ENCODE measurements at places on chromosomes 1 and 21.

DNA sequence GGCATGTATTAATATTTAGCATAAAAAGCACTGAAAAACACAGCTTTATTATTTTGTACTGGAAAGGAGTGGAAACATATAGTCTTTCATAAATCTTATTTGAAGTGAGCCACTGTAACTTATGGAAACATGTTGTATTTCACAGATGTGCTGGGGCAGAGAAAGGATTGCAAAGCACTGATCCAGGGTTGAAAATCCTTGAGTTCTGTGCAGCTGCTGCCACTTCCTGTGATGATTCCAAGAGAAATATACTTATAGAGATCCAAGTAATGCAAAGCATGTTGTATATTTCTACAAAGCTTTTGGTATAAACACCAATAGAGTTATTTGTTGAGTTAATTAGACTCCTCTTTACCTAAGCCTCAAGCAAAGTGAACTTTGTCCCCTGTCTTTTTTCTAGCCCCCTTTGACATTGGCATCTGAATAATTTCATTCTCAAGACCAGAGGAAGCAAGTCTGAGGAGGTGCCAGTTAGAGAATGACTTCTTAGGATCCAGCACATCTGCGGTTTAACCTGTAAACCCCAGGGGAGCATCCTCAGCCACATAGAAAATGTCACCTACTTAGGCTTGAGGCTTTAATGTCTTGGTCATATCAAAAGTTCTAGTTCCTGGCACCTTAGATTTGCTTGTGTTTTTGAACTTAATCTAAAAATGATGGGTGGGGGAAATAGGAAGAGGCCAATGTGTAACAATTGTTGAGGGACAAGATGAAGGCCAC lies 173.3 kb downstream of the FASLG start:
- no peak for DNase-seq

GRCh38 chr1:226674892-226675714 lies 64.0 kb downstream of the ITPKB start:
- DNase-seq: peak; percentile 80

DNA sequence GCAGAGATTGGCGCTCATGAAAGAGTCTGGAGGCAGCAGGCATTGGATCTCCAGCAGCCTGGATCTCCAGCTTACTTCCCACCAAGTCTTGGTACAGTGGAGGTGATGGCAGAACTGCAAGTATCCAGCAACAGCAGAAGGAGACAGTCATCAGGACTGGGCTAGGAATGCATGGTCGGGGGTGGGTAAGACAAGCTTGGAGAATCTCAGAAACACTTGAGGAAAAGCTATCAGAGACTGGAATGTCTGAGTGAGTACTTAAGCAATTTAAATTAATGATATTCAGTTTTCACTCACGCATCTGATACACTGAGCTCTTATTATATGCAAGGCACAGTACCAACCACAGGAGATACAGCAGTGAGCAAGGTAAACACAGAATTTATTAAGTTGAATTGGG lies 9.8 kb downstream of the TMEM35B start:
- DNase-seq: no peak

DNA sequence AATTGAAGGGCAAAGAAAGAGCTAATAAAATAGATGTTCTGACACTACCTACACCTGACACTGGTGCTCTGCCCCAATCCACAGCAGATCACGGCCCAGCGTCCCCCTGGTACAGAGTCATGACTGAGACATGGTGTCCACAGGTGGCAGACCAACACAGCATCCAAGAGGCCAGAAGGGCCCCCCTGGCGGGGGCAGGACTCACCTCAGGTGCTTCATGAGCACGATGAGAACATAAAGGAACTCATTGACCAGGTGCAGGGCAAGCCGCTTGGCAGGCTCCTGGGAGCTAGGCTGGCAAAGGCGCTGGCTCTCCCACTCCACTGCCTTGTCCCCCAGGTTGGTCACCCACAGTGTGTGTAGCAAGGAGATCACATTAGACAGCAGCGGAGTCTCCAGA lies 20.4 kb downstream of the MRAP start:
- DNase-seq: no peak

DNA sequence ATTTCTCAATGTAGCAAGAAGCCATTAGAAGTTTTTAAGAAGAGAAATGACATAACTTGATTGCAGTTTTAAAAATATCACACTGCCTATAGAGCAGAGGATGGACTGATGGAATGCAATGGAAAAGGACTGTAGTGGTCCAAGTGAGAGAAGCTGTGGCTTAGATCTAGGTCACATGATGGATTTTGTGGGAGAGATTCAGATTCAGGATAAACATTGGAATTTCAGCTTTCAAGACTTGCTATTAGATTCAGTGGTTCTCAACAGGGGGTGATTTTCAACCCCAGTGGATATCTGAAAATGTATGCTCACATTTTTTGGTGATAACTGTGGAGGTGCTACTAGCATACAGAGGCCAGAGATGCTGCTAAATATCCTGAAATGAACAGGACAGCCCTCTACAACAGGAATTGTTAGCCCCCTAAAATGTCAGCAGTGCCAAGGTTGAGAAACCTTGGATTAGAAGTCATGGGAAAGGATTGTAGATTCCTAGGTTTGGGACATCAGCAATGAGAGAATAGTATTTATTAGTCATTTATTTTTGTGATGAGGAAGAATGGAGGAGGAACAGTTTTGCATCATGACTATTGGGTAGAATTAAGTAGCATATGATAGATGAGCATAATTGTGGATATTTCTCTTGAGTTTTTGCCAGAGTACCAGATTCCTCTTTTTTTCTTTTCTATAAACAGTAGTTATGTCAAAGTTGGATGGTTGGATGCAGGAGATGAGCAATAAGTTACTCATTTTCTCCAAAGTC lies 30.1 kb upstream of the KCNK2 start:
- no peak for DNase-seq

- peak; percentile 33 for DNase-seq
These were observed 43.2 kb downstream of the LRRC71 start for GRCh38 chr1:156963621-156964020.

GRCh38 chr1:108154314-108154713 lies 45.8 kb downstream of the SLC25A24 start:
- no peak for DNase-seq

GRCh38 chr21:38766987-38767722 lies 38.6 kb upstream of the ETS2 start:
- DNase-seq: peak; percentile 91

DNA sequence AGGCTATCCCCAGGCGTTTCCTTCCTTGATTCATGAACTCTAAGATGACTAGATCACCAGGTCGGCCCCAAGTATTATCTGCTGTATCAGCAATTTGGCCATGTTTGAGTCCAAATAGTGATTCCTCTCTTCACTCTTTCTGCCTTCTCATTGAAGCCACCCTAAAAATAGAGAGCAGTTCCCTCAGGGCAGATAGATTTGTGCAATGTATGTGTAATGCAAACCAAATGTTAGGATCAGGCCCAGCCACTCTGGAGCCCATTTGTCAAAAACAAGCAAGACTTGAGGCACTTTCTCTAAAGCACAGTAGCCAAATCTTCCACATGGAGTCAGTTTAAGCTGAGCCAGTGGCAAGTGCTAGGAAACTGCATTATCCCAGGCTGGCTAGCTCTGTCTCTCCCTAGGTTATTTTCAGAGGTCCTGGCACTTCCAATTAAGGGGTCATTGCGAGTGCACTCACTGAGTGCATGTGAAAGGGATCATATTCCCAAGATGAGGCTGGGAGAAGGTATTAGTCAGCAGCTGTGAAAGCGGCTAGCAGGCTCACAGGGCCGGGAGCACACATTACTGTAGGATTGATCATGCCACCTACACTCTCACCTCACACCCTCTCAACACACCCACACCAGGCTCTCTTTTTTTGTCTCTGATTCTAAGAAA lies 97.9 kb upstream of the RAB3GAP2 start:
- no peak for DNase-seq

GRCh38 chr1:87330057-87330884 lies 1.6 kb downstream of the LMO4 start:
- no peak for DNase-seq

DNA sequence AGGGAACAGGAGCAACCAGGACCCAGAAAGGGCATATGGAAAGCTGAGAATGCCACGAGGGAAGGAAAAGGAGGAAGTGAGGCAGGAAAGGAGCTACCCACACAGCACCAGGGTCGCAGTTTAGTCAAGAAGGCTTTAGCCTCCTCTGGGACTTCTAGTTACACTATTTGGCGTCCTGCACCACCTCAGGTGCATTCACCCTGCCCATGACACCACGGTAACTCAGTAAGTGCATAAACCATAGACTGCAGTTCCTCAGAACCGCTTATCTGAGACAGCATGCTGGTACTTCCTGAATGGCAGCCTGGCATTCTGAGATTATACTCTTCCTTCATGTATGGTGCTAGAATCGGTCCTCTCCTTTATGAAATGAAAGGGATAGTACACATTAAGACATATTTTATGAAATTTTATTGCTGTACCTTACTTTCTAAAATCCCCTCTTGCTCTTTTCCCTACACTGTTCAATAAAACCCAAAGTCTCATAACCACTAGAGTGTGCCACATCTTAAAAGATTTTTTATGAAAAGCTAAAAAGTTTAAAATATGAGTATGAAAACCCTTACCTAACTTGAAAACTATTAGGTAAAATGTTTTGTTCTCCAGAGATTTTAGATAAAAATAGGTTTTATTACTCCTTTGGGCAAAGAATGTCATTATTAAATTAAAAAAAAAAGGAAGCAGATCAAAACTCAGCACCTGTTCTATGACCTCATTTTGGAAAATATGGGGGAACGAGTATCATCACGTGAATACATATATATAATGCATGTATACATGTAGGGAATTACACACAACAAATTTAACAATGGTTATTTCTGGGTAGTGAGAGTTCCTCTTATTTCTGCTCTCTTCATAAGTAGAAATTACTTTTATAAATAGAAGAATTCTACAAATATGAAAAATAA lies 67.3 kb downstream of the VAV3 start:
- DNase-seq: no peak

Measured in T-helper 1 cell (primary cell).